ENCODE measurements at places on chromosomes 13 and 19. TPM values are rescaled to one million over a fixed set of nuclear protein-coding genes. Genes with fewer than 3 reads are reported as not detected.

RDH8 gene
- not detected for total RNA-seq

DNA sequence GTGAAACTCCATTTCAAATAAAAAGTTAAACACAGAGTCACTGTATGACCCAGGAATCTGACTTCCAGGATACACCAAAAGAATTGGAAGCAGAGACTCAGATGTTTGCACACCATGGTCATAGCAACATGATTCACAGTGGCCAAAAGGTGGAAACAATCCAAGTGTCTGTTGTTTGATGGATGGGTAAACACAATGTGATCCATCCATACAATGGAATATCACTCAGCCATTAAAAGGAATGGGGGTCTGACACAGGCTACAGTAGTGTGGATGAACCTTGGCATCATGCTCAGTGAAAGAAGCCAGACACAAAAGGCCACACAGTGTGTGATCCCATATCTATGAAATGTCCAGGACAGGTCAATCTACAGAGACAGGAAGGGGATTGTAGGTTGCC lies 174.3 kb downstream of the PTPRS start:
- no peak for DNase-seq

DNA sequence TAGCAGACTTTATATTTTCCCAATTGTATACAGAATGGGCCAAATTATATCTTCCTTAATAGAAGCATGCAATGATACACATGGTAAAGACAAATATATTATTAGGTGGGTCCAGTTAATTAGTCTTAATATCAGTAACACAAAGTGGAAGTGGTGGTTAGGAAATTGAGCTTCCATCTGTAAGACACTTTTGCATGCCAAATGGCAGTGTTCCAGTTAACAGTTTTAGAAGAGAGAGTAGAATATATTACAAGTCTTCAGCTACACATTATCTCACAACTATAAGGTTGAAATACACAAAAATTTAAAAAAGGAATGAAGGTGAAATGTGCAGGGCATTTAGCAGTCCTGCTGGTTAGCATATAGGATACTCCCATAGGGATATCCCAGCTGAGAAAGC lies 536.5 kb downstream of the PCDH9 start:
- no peak for DNase-seq

GRCh38 chr13:71714802-71715375 lies 152.1 kb downstream of the DACH1 start:
- no peak for DNase-seq

SBK2 gene
- total RNA-seq: not detected

CGB8 gene
- not detected for total RNA-seq

GAPDHS gene
- total RNA-seq: not detected

DNA sequence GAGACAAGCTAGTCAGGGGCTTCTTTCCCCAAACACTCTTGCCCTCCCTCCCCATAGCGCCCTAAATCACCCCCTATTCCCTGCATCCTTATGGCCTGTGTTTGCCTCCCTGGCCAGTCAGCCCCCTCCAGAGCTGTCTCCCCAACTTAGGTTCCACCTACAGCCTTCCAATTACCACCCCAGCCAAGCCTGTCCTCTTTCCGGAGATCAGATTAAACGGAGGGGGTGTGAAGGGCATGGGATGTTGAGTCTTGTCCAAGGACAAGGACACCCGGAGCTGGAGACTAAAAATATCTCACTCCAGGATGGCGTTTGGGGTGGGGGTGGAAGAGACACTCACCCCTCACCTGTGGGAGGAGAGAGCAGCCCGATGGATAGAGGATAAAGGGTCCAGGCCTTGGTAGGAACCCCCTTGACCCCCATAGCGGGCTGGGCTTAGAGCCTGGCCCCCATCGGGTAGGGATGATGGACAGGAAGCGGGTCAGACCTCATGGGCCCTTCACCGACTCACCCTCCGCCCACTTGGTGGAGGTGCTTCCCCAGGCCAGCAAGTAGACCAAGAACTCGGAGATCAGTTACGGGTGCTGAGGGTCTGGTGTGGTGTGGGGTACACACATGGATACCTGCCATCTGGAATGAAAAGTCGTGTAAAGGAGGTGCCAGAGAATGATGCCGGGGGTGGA lies 6.0 kb downstream of the ZNF865 start:
- DNase-seq: no peak

DCT gene
- total RNA-seq: 0.24 TPM

ZNF177 gene
- total RNA-seq: 0.43 TPM

DNA sequence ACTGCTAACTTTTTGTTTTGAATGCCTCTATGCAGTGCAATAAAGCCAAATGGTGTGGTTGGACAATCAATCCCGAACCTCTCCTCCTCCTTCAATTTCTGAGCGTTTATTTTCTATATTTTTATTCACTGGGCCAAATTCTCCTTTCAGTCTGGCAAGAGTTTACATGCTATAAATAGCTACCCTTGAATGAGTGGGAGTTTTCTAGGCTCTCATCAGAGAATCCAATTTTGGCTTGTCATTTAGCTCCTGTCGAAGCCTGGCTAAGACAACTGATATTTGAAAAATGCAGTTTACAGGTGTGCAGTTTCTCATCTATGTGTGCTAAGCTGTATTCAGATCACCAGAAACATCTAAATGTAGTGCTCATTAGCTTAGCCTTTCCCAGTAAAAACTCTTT lies 61.8 kb downstream of the OLFM4 start:
- DNase-seq: no peak

- no peak for DNase-seq
Measured at GRCh38 chr13:92500192-92500591, 726.4 kb upstream of the GPC6 start.

GRCh38 chr19:58575183-58576041 lies 2.3 kb upstream of the MZF1 start:
- peak; percentile 90 for DNase-seq

EXOC3L2 gene
- total RNA-seq: not detected

DNA sequence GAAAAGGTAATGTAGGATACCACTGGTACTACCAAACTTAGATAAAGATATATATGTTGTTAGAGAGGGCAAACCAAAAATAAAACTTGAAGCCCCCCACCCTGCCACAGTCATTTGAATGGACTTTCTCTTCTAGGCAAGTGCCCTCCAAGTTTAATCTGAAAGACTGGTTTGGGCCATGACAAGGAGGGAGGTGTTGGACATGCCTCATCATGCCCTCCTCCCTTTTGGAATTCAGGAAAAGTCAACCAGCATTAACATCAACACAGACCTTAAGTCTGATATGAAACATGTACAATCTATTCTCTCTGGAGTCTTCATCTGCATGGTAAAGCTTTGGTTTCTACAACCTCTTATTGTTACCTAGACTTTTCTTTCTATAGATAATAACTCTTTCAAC lies 46.3 kb upstream of the GPR12 start:
- DNase-seq: no peak

METTL21C gene
- not detected for total RNA-seq

KCNRG gene
- not detected for total RNA-seq

GRCh38 chr19:9039728-9040127 lies 29.5 kb upstream of the MUC16 start:
- DNase-seq: no peak

DNA sequence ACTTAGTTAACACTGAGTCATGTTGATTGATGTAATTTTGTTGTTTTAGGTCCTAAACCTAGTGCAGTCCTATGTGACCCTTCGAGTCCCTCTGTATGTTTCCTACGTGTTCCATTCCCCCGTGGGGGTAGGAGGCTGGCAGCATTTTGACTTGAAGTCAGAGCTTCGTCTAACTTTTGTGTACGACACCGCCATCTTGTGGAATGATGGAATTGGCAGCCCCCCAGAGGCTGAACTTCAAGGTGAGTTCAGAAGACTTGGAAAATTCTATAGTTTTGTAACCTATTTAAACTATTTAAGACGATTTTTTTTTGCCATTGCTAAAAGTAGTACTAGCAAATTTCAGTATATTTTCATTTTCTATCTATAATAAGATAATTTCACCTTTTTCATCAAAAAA lies 117.9 kb downstream of the STOML3 start:
- peak; percentile 56 for DNase-seq

- DNase-seq: no peak
Measured at GRCh38 chr19:49642492-49643035, 555 bp downstream of the SCAF1 start.

DNA sequence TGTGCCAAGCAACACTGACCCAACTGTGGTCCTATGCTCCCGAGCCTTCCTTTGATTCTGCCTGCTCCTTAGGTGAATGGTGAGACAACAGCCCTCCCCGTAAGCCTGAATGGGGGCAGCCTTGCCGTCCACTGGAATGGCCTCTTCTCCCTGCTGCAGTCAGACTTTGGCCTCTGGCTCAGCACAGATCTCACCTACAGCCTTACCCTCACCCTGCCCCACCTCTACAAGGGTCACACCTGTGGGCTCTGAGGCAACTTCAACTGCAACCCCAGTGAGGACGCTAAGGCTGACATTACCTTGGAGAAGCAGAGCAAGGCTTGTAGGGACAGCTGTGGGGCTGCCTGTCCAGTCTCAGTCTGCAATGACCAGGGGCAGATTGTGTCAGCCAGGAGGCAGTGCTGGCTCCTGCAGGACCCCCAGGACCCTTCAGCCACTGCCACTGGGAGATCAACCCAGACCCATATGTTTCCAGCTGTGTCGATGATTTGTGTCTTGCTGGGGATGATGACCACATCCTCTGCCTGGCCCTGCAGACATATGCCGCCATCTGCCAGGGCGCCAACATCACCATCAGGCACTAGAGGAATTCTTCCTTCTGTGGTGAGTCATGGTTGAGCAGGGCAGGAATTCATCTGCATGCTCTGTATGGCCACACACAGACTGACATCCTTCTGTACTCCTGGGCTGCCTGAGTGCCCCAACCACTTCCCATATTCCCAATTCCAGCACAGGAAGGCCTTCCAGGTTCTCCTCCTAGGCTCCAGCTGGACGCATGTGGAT lies 27.3 kb upstream of the FXYD3 start:
- no peak for DNase-seq

DNA sequence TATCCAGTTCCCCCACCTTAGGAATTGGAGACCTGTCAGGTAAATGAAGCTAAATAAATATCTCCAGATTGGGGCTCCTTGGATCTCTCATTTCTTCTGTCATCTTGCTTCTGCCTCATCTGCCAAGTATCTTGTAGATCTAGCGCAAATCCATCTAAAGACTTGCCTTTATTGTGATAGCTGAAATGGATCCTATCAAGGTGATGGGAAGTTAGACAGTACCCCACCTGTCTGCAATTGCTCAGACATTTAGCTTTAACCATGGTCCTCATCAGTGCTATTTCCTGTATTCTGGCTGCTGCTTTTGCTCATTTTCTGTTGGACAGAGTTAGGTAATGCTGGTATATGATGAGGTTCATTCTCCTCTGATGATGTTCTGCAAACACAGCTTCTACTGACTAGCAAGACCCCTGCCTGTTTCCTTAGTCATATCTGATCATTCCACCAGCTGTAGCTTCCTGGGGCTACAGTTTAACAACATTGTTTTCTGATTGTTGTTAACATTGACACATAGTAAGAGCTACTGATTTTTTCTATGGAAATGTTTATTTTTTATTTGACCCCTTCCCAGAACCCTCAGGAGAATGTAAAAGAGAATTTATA lies 340.0 kb downstream of the DCT start:
- DNase-seq: no peak

GRCh38 chr13:49683489-49683888 lies 7.8 kb downstream of the EBPL start:
- peak; percentile 54 for DNase-seq

DNA sequence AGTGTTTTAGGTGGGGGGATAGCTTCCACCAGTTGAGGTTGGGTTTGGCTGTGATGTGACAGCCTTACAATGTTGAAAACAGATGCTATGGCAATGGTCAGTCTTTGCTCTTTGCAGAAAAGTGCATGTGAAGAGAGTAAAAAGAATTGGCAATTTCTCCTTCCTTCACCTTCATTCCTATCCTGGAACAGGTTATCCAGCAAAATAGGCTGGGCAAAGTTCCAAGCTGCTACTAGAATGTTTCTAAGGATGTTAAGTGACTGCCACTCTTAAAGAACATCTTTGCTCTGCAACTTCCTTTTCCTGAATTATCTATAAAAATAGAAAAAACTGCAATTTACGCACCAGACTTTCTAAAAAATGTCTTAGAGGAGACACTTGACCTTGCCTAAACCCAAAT lies 50.1 kb upstream of the MYCBP2 start:
- DNase-seq: no peak

DNA sequence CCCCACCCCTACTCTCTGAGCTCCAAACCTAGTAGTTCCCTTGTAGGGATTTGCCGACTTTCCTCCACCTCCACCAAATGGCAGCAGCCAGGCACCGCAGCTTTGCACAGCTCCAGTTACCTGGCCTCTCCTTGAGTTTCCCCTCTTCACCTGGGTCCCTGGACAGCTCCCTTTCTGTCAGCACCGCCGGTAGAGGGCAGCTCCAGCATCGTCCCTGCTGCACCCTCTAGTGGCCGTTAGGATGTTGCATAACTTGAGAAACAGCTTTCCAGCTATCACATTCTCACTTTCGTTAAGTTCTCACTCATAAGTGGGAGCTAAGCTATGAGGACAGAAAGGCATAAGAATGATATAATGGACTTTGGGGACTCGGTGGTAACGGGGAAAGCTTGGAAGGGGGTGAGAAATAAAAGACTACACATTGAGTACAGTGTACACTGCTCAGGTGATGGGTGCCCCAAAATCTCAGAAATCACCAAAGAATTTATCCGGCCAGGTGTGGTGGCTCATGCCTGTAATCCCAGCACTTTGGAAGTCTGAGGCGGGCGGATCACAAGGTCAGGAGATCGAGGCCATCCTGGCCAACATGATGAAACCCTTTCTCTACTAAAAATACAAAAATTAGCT lies 60.4 kb upstream of the OLFM4 start:
- DNase-seq: peak; percentile 65

GRCh38 chr13:23899555-23899954 lies 2.3 kb upstream of the C1QTNF9B start:
- DNase-seq: no peak

DNA sequence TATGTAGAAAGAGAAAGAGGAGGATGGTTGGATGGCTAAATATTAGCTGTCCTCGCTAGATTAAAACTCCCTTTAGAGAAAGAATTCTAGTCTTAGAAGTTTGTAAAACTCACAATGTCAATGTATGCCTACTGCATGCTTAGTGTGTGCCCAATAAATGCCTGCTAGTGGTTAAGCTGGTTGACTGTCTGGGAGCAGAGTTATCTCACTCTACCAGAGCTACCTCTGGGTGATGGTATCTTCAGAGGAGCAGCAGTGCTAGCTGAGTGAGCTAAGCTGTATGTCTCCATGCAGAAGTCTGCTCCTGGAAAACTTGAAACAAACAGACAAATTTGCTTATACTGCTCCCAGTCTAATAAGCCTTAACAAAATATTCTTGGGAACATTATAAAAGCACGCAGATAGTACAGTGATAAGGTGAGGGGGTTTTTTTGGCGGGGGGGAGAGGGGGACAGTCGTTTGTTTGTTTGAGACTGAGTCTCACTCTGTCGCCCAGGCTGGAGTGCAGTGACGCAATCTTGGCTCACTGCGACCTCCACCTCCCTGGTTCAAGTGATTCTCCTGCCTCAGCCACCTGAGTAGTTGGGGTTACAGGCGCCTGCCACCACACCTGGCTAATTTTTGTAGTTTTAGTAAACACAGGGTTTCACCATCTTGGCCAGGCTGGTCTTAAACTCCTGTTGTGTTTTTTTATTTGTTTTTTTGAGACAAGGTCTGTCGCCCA lies 202.8 kb upstream of the TSC22D1 start:
- no peak for DNase-seq

SSC5D gene
- total RNA-seq: 0.33 TPM

- DNase-seq: no peak
Measured at GRCh38 chr13:108968566-108968965, 339.2 kb downstream of the MYO16 start.

- no peak for DNase-seq
Measured at GRCh38 chr19:49339301-49340068, 4.3 kb downstream of the CD37 start.
